ENCODE measurements at places on chromosomes 2 and 18.

DNA sequence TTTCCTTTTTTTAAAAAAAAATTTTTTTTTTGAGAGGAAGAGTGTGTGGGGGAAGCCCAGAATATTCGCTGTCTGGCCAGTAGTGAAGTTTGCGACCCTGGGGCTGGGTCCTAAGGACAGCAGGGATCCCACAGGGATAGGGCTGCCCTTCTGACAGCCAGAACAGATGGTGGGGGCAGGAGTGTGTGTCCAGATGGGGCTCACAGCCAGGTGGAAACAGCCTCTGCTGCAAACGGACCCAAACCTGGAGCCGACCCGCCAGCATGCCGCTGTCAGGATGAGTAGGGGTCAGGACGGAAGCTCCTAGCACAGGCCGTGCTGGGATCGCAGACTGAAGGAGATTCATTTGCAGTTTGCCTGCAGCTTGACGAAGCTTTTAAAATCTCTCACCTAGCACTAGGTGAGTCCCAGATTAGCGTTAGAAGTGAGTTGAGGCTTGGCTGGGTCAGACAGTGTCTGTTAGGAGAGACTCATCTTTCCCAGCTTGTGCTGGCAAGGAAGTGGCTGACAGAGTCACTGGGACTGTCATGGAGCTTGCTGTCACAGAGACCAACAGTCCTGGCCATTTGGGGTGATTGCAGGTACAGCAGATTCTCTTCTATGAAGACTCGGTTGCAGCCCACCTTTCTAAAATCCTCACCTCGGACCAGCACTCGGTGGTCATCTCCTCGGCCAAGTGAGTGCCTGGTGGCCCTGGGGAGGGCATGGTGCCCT lies 93.4 kb downstream of the DGKD start:
- no peak for DNase-seq

DNA sequence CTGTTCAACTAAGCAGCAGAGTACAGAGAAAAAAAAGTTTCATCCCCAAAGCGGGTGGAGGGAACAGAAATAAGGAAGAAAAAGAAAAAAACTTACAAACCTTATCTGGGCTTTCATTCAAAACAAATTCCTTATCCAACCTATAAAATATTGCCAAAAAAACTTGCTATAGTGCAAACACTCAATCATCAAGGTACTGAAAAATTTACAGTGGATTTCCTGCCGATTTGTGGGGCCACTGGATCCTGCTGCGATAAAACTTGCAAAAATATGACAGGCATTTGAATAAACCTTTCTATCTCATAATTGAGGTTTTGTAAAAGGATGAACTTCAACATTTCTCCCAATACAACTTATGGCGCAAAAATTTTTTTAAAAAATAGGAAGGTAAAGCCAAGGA lies 77.0 kb downstream of the ZNF521 start:
- DNase-seq: no peak

DNA sequence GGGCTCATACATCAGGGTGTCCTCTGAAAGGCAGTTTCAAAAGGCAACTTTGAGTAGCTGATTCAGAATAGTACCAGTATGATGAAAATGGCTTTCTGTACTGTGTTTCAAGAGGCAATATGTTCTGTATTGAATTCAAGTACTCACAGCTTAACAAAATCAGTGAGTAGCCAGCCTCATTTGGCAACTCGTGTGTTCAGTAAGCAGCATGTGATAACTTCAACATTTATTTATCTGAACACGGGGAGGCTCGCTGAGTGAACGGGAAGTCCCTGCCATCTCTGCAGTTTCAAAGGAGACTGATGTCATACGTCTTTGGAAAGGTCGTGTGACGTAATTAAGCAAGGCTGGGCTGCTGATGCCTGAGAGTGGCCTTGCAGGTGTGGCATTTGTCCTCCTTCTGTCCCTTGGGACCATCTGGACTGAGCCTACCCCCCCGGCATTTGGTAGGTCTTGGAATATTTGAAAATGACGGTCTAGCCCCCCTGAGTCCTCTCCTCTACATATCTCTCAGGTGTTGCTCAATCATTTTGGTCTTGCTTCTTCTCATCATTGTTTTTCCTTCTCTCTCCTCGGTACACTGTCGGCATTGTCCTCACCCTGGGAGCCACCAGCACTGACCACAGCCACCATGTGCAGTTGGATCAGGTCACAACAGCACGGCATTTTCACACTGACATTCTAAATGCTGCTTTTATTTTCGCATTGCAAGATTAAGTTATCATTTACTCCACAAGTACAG lies 62.8 kb downstream of the SMIM21 start:
- DNase-seq: no peak

GRCh38 chr2:56682397-56682760 lies 498.6 kb downstream of the CCDC85A start:
- no peak for DNase-seq

DNA sequence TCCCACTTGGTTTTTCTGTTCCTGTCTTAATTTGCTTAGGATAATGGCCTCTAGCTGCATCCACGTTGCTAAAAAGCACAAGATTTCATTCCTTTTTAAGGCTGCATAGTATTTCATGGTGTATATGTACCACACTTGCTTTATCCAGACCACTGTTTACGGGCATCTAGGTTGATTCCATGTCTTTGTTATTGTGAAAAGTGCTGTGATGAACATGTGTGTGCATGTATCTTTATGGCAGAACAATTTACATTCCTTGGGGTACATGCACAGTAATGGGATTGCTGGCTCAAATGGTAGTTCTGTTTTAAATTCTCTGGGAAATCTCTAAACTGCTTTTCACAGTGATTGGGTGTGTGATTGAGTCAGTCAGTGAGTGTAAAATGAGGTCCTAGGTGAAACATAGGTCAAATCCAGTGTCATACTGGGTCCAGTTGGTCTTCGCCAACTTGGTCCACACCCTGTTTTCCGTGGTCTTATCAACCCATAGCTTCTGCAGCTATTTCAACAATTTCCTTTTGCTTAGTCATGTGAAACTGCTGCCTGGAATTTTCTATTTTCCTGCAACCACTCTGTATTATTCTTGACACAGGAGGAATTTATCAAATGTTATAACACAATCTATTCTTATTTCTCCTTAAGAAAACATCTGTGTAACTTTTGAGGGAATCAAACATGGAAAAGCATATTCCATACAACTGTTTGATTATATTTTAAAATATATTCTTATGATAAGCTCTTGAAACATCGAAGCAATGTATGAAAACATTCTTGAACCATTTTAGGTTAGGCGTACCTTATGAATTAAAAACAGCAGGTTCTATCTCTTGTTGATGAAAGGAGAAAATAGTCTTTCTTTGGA lies 82.9 kb downstream of the ADCYAP1 start:
- DNase-seq: no peak

Measured in thoracic aorta (tissue), 2 donors.